Pons (tissue), 1 donor: ENCODE measurements at places on chromosomes 11 and 22.

GRCh38 chr11:67255864-67256263, 10.4 kb upstream of the GRK2 start:
- no peak for DNase-seq

GRCh38 chr11:87307101-87307500, 269.4 kb downstream of the TMEM135 start:
- no peak for DNase-seq

- no peak for DNase-seq
These were observed 330.8 kb upstream of the MTNR1B start for GRCh38 chr11:92638678-92639077.

GRCh38 chr11:128208329-128209137, 378.8 kb downstream of the ETS1 start:
- DNase-seq: peak; percentile 37

- DNase-seq: no peak
These were observed 129.5 kb downstream of the ETS1 start for GRCh38 chr11:128457874-128458273.

GRCh38 chr11:2460540-2461252, 15.9 kb downstream of the KCNQ1 start:
- no peak for DNase-seq

DNA sequence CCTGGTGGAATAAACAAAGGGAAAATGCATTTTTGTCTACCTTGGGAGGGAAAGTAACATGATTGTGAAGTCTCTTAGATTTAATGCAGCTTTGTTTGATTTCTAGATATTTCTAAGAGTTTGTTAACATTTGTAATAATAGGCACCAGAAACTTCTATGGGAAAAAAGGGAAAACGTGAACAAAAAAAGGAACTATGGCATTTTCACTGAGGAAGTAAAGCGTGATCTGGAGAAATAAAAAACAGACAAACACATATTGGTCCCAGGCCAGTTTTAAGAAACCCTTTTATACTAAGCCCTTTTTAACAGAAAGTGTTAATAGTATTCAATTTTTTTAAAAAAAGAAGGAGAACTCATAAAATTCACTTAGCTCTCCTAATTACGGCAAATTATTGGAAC, 6.9 kb upstream of the MS4A7 start:
- no peak for DNase-seq

DNA sequence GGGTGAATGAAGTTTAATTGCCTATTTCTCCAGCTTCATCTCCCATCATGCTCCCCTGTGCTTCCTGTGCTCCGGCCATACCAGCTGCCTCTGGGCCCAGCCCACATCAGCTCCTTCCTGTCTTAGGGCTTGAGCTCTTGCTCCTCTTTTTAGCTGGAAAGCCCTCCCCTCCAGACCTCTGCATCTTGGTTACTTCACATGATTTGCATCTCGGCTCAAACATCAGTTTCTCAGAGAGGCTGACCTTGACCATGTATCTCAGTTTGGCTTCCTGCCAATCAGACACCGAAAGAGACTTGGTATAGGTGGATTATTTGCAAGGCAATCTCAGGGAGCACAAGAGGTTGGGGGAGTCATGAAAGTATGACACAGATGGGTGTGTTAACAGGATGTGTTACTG, 73.2 kb upstream of the TIMP3 start:
- DNase-seq: no peak

GRCh38 chr11:124625504-124626168, 3.0 kb downstream of the TBRG1 start:
- DNase-seq: no peak

GRCh38 chr22:32204856-32205722, at the start of gene RFPL2:
Gene RFPL2, minus strand, starts transcription at chr22:32205073. Its CDS starts 2,622 bp downstream, at chr22:32202451.
- DNase-seq: peak; percentile 43

DNA sequence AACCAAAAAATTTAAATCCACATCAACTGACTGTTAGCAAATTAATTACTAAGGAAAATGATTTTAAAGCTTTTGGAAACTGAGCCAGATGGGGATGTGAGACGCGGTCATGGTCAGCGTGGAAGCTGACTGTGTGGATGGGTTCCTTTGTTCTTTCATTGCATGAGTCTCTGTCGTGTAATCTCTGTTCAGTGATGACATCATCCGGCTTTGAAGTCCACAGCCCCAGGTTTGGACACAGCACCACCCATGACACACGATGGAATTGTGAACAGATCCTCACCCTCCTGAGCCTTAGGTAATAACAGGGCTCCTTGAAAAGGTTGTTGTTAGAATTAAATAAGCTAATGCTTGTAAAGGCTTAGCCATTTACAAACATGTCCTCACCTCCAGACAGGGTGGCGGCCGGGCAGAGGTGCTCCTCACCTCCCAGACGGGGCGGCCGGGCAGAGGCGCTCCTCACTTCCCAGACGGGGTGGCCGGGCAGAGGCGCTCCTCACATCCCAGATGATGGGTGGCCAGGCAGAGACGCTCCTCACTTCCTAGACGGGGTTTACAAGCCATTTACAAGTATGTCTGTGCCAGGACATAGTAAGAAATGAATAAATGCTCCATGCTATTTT, 677.3 kb downstream of the TBC1D22A start:
- DNase-seq: no peak

GRCh38 chr22:42862045-42862734, 5.1 kb upstream of the ARFGAP3 start:
- no peak for DNase-seq

GRCh38 chr11:18727479-18728236, 1.7 kb upstream of the IGSF22 start:
- no peak for DNase-seq

DNA sequence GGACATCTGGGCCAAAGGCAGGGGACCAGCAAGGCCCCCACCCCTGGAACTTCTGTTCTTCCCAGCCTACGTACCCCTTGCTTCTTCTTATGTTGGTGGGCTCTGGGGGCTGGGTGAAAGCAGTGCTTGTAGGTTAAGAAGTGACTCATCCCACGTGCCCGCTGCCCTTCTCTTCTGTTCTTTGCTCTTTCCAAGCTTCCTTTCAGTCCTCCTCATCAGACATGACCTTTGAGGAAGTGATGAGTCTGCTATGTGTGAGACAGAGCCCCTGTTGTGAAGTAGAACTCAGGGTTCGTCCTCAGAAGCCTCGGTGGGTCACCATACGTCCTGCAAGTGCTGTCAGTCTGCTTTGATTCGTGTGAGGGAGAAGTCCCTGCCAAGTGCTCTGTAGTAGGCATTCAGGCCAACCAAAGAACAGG, 12.7 kb downstream of the MED15 start:
- DNase-seq: no peak

DNA sequence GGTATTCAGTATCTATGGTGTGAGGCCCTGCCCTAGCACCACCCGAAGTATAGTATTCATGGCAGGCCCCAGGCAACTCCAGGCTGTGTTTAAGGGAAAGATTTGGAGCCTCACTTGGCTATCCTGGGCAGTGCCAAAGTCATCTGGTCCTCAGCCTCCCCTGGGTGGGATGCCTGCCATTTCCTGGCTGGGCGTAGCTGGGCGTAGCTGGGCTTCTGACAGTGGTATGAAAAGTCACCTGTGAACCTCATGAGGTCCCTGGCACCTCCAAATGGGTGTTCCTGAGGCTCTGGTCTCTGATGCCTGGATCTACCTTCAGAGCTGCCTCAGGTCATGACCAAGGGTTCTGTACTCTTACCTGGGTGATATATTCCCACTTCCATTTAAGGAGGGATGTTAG, 113.0 kb upstream of the PARVA start:
- DNase-seq: no peak

DNA sequence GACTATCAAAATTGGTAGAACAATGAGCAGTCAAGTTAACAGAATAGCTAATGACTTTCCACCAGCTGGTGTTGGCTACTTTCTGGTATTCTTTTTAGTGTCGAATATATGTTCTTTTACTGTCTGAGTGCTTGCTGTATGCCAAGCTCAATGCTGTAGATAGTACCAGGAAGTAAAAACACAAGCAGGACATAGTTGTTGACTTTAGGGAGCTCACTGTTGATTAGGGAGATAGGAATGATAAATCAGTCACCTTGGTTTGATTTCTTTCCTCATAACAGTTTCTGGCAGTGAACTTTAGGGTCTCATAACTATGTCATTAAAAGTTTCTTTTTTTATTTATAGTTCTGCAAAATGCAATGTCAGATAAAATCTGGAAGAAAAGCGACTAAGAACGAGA, 9.0 kb downstream of the HMGXB4 start:
- DNase-seq: no peak

DNA sequence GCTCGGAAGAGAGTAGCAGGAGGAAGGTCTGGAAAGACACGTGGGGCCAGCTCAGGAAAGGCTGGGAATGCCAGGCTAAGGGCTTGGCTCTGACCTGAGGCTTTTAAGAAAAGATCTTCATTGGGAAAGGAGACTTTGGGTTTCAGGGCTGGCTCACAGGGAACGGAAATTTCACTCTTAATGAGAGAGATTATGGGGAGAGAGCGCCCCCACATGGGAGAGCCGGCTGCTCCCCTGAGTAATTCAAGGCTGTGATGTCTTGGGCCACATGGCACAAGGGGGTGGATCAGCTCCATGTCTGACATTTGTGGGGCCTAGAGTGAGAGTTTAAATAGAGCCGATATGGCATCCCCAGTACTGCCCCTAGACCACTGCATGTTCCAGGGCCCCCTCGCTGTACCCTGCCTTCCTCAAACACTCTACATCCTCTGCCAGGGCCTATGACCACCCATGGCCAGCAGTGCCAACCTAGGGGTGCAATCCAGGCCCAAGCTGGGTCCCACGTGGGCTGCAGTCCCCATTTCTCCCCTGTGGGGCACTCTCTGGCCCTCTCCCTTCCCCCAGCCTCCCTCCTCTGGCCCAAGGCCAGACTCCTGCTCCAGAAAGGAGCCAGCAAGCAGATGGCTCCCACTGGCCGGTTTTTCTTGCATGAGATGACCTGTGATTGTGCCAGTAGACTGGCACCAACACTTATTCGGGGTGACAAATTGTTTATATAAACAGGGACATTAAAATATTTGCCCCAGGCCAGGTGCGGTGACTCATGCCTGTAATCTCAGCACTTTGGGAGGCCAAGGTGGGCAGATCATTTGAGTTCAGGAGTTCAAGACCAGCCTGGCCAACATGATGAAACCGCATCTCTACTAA, 75.2 kb downstream of the ISX start:
- DNase-seq: no peak

DNA sequence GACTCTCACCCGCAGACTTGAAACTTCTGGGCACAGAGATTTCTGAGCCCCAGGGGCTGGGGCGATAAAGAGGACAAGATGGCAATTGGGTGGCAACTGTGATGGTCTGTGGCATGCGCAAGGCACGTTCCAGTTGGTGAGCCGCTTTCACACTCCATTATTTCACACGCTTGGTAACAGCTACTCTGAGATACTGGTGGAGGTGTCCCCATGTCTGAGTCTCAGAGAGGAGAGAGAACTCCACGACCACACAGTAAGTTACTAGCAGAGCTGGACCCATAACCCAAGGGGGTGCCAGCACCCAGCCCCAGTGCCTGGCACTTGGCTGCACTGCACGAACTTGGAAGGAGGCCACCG, 6.0 kb upstream of the KCNJ4 start:
- DNase-seq: no peak

- DNase-seq: no peak
These were observed 519.8 kb downstream of the BRD1 start for GRCh38 chr22:49307870-49308269.
